ENCODE measurements at places on chromosomes 16 and 17.
A peak's percentile ranks its signal among the peaks of the same experiment; 100 is the strongest.

DNA sequence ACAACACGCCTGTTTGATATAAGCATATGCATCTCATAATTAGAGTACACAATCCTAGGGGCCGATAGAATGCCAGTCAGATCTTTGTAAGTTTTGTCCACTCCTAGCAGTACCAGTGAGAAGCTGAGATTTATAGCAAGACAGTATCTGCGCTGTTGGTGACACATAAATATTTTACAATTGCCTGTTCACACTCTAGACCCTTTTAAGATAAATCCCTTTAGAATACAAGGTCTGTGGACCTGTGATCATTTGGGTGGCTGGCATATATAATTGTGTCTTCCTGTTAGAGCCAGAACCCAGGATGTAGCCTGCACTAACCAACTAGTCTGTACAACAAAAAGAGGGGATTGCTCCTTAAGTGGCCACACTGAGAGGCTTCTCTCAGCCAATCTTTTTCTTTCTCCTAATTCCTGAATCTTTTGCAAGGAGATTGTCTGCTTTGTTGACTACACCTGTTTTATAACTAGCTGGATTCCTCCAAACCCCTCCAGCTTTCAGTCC lies 74.7 kb downstream of the WIPI1 start:
- DNase-seq: no peak

DNA sequence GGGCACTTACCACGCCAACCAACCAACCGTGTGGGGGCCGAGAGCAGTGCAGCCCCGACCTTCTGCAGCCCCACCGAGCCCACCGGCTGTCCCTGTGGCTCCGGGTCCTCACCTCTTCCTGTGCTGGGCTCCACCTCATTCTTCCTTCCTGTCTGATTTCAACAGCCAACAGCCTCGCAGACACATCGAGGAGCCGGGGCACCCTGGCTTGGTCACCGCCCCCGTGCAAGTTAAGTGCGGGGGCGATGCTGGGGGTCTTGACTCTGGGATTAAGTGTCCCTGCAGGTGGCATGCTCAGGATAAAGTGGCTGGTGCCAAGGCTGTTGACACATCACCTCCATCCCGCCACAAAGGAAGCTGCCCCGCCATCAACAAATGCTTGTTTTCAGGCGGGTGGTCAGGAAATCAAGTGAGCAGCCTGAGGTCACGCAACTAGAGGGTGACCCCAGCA lies at the start of gene NLRC3:
NLRC3 (minus strand) TSS at position 102 of the 451 bp plus-strand sequence. CDS start 12,367 bp downstream, outside the sequence.
- no peak for DNase-seq

- DNase-seq: peak; percentile 26
Measured at GRCh38 chr16:66961065-66961744, at the start of gene CES3. Gene CES3, plus strand, starts transcription at chr16:66961266. Its CDS starts 42 bp downstream, at chr16:66961308.

- DNase-seq: no peak
Measured at GRCh38 chr16:24844101-24845030, 1.4 kb upstream of the SLC5A11 start.

DNA sequence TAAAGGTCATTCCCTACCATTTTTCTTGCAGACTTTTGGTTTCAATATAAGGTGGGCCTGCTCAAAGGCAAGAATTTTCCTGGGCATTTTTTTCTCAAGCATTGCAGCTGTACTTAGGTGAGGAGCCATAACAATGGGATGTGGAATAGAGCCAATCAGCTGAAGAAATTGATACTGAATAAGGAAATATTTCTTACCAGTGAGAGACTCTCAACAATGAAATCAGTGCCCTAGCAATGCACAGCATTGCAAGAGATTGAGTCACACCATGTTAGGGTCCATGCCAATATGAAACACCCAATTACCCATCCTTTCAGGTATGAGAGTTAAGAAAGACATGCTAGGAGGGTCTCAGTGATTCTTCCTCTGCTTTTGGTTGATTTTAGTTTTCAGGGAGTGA lies 237.6 kb downstream of the SOX9 start:
- no peak for DNase-seq

DNA sequence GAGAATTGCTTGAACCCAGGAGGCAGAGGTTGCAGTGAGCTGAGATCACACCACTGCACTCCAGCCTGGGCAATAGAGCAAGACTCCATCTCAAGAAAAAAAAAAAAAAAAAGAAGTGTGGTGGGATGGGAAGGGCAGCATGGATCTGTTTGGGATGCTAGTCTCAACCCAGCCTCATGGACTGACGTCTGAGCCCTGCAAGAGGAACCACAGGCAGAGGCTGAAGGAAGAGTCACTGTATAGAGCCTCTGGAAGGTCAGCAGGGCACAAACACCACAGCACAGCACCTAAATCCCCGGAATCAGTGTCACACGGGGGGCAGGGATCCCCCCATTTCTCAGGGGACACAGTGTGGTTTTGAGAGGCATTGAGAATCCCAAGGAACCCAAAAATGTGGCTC lies 10.9 kb upstream of the CXCL16 start:
- no peak for DNase-seq

- DNase-seq: no peak
Measured at GRCh38 chr16:81405702-81406113, 38.9 kb upstream of the CMIP start.

DNA sequence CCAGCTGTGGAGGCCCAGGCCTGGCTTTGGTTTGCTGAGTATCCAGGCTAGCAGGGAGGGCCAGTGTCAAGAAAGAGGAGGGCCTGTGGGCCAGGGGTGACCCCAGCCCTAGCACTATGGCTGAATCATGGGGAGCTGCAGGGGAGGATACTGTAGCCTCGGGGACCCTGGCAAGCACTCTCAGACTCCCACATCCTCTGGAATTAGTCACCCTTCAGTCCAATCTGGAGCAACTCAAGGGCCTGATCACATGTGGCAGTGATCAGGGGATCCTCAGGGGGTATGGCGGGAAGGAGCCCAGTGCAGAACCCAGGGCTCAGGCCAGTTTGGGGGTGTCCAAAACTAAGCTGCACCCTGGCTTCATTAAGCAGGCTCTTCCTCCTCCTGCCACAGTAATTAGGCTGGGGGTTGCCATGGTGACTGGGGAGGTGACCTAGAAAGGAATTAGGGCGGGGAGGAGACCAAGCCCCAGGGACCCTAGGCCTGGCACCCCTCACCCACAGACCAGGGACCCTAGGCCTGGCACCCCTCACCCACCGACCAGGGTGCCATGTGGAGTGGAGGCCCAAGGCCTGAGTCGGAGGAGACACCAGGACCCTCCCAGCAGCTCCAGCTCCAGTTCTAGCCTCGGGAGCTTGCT lies 5.8 kb downstream of the NLGN2 start:
- DNase-seq: no peak

DNA sequence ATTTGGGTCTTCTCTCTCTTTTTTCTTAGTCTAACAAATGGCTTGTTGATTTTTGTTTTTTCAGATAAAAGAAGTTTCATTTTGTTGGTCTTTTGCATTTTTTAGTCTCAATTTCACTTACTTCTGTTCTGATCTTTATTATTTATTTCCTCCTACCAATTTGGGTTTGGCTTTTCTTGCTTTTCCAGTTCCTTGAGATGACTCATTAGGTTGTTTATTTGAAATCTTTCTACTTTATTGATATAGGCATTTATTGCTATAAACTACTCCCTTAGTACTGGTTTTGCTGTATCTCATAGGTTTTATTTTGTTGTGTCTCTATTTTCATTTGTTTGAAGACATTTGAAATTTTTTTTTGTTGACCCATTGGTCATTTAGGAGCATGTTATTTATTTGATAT lies 152.2 kb upstream of the MPHOSPH6 start:
- no peak for DNase-seq

GRCh38 chr17:65183736-65184135 lies 46.6 kb downstream of the RGS9 start:
- no peak for DNase-seq

GRCh38 chr17:68513932-68514331 lies 1.7 kb downstream of the PRKAR1A start:
- no peak for DNase-seq

- no peak for DNase-seq
Measured at GRCh38 chr16:4426722-4427372, 1.2 kb downstream of the DNAJA3 start.

DNA sequence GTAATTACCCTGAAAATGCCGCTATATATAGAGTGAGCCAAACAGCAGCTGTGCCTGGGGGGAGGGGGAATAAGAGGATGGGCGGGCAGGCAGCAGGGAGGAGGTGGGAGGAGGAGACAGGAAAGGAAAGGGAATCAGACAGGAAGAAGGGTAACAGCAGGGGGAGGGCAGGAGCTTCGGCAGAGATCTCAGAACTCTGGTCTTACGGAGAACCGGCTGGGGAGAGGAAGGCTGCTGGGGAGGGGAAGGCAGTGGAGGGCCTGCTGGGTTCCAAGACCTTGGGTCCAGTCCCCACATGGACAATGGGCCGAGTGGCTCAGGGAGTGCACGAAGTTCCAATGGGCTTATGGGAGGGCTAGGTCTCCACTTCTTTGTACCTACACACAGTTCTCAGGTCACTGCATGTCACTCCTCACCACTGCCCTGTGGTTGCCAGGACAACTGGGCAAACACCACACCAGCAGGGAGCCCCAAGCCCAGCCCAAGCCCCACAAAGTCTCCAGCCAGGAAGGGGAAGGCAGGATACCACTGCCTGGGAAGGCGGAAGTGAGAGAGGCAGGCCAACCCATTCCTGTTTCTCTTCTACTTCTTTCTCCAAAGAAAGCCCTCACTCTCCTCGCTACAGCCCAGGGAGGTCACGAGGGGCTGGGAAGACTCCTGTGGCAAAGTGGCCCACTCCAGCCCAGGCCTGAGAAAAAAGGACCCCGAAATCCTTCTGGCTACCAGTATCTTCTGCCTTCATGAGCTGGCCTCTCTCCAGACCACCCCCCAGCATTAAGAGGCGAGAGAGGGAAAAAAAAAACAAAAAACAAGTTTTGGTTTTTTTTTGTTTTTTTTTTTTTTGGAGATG lies 25.3 kb downstream of the G6PC3 start:
- DNase-seq: peak; percentile 60

GRCh38 chr17:17034026-17034425 lies 8.2 kb upstream of the MPRIP start:
- DNase-seq: no peak

GRCh38 chr16:86991679-86992078 lies 325.5 kb downstream of the C16orf95 start:
- DNase-seq: no peak

- DNase-seq: no peak
Measured at GRCh38 chr17:67617304-67617899, 100.3 kb upstream of the NOL11 start.

DNA sequence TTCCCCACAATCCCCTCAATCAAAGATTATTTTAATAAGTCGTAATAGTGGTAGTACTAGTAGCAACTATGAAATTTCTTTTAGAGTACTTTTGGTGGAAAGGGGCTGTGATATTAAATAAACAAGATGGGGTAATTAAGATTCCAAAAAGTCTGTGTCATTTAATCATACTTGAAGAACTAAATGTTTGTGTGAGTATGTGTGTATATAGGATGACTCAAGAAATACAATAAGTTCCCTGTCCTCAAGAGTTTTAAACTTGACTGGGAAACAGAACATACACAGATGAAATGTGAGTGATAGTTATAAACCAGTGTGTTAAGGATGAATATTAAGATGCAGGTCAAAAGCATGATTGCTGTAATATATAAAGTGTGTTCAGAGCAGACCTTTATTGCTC lies 2.3 kb downstream of the ALDH3A2 start:
- no peak for DNase-seq

GRCh38 chr16:88497561-88498462 lies 44.7 kb downstream of the ZFPM1 start:
- DNase-seq: no peak

GRCh38 chr17:45739786-45740185 lies 44.3 kb upstream of the CRHR1 start:
- peak; percentile 16 for DNase-seq

GRCh38 chr17:58085039-58085715 lies 2.0 kb downstream of the DYNLL2 start:
- DNase-seq: no peak

- no peak for DNase-seq
Measured at GRCh38 chr17:19370493-19370960, 7.8 kb upstream of the MAPK7 start.

GRCh38 chr16:11566398-11566797 lies 20.3 kb downstream of the LITAF start:
- no peak for DNase-seq

GRCh38 chr17:4440690-4441686 lies 7.2 kb downstream of the SPNS3 start:
- DNase-seq: peak; percentile 78

DNA sequence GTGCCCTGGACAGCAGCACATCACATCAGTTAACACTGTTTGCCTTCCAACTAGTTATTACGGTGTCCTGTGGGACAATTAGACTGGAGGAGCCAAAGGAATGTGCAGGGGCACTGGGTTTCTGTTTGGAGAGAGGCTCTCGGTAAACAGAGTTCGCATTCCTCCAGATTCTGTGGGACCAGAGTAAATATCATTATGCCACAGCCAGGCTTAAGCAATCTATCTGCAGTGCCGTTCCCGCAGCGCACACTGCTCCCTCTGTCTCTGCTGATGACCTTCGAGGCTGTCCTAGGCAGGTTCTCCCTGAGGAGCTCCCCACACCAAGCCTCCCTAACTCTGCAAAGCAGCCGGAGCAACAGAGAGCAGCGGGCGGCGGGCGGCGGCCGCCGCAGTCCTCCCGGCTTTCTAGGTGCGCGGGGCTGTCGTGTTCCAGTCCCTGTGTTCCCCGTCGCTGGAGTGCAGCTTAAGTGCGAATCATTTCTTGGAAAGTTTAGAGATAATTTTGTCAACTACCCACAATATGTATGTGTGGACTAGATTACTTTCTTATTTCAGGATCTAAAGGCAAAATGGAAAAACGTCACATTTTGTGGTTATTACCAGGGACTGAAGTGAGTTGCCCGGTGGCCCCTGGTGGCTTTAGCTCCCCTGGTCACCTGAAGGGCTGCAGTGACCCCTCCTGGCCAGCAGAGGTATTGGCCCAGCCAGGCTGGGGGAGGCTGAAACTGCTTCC lies 43.3 kb downstream of the PGS1 start:
- DNase-seq: peak; percentile 62

GRCh38 chr16:1791943-1792812 lies 1.3 kb downstream of the IGFALS start:
- DNase-seq: no peak

- no peak for DNase-seq
Measured at GRCh38 chr17:67208232-67208631, 36.8 kb downstream of the HELZ start.

- no peak for DNase-seq
Measured at GRCh38 chr17:9408868-9409829, 166.5 kb downstream of the STX8 start.

- no peak for DNase-seq
Measured at GRCh38 chr17:62906881-62907280, 59.2 kb upstream of the TANC2 start.

GRCh38 chr17:45851464-45851863 lies 6.8 kb downstream of the SPPL2C start:
- DNase-seq: no peak

DNA sequence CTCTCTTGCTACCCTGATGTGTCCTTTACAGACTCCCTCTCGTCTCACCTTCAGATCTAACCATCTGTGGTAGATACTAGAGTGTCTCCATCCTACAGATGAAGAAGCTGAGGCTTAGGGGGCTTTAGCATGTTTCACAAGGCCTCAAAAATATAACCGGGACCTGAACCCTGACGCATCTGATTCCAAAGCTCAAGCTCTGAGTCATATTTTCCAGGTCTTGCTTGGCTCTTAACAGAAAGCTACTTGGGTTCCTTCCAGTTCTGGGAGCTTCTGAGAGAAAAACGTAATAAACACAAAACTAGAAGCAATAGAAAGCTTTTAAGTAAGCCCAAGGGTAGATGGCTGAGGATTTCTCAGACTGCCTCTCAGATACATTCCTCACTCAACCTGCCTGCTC lies 224.3 kb upstream of the EEF2KMT start:
- DNase-seq: no peak

- no peak for DNase-seq
Measured at GRCh38 chr16:22192261-22193062, 13.6 kb upstream of the EEF2K start.
